ENCODE measurements at places on chromosomes 16 and 17.

- peak; percentile 64 for DNase-seq
These were observed 88.2 kb upstream of the FA2H start for GRCh38 chr16:74862743-74863244.

DNA sequence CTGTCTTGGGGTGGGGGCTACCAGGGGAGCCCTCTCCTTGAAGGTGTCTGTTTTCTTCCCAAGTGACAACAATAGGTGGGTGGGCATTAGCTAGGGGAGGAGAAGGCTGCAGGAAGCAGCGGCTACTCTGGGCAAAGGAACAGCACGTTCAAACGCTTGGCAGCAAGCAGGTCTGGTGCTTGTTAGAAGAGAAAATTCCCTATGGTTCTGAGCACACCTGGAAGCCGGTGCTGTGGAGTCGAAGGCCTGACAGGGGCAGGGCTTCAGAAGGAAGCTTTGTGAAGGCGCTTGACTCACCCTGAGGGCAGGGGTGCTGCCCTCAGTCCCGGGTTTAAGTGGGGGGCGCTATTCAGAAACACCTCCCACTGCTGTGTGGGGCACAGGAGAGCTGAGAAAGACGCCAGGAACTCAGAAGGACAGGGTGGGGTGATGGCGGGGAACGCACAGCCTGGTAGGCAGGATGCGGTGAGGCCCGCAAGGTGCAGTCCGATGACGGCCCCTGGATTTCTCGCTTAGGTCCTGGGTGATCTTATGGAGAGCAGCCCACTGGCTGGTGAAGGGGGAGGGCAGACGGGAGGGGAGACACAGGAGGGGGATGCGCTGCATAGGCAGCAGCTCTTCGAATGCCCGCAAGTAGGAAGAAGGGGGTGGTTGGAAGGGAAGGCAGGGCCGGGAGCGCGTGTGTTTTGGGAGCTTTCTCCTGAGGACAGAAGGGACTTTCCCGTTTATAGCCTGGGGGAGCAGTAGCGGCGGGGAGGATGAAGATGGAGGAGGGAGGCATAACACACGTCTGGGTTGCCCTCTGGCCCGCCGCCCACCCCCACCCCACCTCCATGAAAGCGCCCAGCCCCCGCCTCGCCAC lies 3.2 kb downstream of the GJD3 start:
- no peak for DNase-seq

DNA sequence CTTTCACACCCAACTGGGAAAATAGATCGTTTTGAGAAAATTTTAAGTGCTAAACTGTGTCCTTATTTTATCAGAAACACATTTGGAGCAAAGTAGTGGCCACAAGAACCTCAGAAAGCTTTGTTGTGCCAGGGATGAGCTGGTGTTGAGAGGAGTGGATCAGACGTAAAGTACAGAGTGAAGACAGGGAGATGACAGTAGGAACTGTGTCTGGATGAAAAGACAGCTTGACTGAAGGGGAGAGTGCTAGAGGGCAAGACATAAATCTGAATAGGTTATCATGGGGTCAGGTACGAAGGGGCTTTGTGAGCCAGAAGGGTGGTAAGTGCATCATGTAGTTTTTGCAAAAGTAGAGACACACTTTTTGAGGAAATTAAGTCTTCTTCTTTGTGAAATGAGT lies 39.3 kb upstream of the CARMIL2 start:
- no peak for DNase-seq

DNA sequence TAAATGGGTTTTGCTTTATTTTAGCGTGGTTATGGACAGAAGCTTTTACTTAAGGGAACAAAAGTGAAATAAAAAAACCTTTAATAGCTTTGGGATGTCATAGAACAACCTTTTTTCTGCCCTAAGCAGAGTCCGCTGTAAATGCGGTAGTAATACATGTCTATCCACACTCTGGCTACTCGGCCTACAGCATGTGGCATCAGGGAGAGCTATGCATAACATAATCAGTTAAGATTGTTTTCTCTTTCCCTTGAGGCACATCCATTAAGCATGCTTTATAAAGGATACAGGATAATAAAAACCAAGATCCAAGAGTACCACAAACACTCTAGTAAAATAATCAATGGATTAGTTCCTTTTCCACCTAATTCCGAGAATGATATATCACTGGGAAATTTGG lies 10.3 kb downstream of the RPGRIP1L start:
- DNase-seq, result no peak

DNA sequence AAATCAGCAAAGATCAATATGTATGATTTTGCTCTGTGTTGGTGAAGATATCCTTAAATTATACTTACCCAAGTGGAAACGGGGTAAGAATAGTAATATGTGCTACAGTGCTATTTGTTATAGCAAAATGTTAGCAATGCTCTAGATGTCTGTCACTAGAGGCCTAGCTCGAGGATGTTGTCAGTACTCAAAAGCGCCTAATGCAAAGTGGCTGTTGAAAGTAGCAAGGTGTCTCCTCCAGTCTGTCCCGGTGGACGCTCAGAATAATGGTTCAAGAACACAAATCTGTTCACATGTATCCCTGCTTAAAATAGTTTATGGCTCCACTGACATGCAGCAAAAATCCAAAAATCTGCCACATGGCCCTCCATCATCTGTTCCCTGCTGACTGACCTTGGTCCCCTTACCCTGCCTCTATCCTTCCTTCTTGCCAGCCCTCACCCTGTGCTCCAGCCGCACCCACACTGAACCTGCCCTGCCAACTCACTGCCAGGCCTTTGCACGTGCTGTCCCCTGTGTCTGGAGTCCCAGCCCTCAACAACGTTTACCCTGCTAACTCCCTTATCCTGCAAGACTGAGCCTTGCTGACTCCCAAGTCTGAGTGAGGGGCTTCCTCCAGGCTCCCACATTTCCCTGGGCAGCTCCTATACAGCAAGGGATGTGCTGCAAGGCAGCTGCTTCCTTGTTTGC lies 9.6 kb upstream of the RNF112 start:
- DNase-seq, result peak; percentile 33

DNA sequence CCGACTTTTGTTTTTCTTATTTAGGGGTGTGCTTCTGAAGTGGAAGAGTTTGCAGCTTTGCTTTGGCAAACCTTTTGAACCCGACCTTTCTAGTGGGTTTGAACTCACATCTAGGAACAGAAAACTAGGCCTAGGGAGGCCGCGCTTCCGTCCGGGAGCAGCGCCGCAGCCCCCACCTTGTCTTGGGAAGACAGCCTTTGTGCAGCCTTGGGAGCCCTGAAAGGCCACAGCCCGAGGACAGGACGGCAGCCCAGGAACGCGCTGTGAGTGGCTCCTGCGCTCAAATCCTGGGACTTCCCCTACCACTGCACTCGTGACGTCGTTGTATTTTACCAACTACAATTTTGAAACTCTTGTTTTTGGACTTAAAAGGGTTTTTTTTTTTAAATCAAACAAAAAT lies 53.7 kb upstream of the ZNF267 start:
- DNase-seq, result no peak

- peak; percentile 66 for DNase-seq
These were observed 11.1 kb downstream of the ZNF385C start for GRCh38 chr17:42087042-42087701.

DNA sequence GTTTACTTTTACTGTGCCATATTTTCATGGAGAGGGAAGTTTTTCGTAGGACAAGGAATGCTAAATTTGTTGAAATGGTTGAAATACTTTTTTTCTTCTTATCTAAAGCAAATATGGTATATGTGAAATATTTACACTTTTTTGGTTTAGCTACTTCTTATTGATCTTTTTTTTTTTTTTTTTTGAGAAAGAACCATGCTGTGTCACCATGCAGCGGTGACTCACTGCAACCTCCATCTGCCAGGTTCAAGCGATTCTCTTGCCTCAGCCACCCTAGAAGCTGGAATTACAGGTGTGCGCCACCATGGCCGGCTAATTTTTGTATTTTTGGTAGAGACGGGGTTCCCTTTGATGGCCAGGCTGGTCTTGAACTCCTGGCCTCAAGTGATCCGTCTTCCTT lies 100.5 kb downstream of the FTO start:
- DNase-seq, result no peak

GRCh38 chr16:25163683-25164082 lies 52.1 kb downstream of the LCMT1 start:
- no peak for DNase-seq

DNA sequence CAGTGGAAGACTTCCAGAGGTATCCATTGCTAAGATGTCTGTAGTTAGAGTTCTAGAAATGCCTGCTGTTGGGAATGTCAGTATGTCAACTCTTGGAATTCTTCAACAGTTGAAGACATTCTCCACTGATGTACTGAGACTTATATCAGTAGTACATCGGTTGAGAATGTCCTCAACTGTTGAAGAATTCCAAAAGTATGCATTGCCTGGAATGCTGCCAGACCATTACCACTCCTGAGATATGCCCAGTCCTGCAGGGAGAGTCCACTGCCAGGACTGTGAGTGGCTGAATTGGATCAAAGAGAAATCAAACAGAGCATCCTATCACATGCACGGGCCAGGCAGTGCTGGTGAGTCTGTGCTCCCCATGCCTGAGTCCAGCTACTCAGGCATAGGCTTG lies 42.0 kb downstream of the IL21R start:
- no peak for DNase-seq

GRCh38 chr16:2706085-2706484 lies 13.9 kb downstream of the PRSS27 start:
- DNase-seq, result no peak

DNA sequence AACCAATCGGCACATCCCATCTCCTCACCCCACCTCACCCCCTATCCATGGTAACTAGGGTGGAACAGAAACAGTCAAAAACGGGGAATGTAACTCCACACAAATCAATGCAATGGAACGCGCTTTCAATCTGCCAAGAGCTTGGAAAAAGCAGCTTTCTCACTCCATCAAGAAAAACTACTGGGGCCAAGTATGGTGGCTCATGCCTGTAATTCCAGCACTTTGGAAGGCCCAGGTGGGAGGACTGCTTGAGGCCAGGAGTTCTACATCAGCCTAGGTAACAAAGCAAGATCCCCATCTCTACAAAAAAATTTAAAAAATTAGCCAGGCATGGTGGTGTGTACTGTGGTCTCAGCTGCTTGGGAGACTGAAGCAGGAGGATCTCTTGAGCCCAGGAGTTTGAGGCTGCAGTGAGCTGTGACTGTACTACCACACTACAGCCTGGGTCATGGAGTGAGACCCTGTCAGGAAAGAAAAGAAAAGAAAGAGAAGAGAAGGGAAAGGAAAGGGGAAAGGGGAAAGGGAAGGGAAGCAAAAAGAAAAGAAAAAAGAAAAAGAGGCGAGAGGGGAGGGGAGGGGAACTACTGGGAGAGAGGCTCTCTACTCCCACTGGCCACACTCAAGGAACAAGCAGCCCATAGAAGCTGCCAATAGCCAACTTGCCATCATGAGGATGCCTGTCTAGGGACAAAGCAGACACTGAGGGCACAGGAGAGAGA lies 38.9 kb downstream of the ARHGAP17 start:
- DNase-seq, result no peak

DNA sequence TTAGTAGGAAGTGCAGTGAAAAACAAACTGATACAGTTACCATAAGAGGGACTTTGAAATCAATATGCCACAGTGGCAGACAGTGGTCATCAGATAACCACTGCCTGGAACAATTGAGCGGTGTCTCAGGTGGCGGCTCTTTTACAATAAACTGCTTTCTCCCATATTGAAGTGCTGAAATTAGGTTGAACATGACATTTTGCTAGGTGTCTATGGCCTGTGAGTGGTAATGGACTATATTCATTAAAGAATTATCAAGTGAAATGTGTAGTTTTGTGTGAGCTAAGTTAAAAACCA lies 214.7 kb downstream of the RPTOR start:
- no peak for DNase-seq

- no peak for DNase-seq
These were observed 16.1 kb downstream of the CCR7 start for GRCh38 chr17:40548982-40549685.

DNA sequence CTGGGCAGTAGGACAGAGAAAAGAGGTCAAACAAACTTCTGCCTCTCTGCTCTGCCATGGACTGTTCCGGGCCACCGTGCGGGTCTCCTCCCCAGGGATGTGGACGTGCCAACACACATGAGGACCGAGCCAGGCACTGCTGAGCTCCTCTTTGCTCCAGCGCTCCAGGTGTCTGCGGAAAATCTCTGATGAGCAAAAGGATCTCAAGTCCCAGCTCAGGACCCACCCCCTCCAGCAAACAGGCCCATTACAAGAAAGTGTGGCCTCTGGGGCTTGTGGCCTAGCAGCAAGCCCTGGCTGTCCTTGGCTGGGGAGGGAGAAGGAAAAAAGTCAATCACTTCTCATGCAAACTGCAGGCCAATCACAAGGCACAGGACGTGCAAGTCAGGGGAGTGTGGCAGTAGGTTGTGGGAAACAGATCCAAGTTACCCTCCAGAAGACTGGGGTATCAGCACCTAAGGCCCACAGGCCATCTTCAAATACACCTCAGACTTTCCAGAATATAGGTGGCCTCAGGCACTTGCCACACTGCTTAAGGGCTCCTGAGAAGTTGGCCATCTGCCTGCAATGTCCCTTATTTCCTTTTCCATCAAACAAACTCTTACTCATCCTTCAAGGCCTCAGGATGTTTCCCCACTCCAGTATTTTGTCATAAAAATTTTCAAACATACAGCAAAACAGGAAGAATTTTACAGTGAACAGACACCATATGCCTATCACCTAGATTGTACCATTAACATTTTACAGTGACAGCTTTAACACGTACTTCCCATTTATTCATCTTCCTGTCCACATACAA lies 36.0 kb upstream of the SREBF1 start:
- DNase-seq, result no peak

Data from NCI-H82 (cell line).